ENCODE measurements at places on chromosomes 16 and 17.

DNA sequence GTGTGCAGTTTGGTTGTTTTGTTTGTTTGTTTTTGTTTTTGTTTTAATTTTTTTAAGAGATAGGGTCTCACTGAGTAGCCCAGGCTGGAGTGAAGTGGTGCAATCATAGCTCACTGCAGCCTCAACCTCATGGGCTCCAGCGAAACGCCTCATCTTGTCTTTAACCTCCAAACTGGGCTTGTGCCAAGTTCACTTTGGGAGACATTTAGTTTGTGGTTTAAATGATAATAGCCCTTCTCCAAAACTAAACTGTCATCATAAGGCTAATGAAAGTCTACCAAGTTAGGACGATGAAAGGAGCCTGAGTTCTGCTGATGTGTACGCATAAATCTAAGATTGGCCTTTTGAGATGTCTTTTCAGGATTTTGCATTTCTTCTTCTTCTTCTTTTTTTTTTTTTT is 6.5 kb upstream of the CARD14 start:
- no peaks in the 10 kb centered on the region for H3K36me3 ChIP-seq
- H3K4me3 ChIP-seq, result no peak overlapping the region
- DNase-seq, result no peak
- no peaks in the 10 kb centered on the region for H3K4me1 ChIP-seq
- no peaks in the 10 kb centered on the region for H3K27me3 ChIP-seq

DNA sequence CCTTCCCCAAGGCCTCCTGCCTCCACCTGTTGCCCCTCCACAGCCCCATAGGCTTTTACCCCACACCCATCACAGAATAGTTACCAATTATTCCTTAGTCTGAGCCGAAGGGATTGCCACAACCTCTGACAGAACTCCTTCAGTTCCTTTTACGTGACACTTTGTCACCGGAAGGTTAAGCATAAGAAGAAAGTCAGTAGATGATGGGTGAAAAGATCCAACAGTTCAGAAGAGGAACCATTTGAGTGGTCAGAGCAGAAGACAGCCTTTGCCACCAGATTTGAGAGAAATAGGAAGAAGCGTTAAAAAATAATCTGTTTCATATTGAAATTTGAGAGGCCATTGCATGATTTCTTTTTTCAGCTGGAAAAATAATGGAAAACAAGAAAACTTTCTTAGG is 1.2 kb downstream of the SRR start:
- peaks cover 20% of the 10 kb centered on the region for H3K4me1 ChIP-seq
- no peak overlapping the region for H3K27ac ChIP-seq
- no peaks in the 10 kb centered on the region for H3K27me3 ChIP-seq
- H3K4me3 ChIP-seq, result no peak overlapping the region
- H3K36me3 ChIP-seq, result peaks cover 6% of the 10 kb centered on the region
- DNase-seq, result no peak

- H3K4me3 ChIP-seq, result no peak overlapping the region
- H3K36me3 ChIP-seq, result no peaks in the 10 kb centered on the region
- H3K27me3 ChIP-seq, result no peaks in the 10 kb centered on the region
- DNase-seq, result no peak
These were observed 29.8 kb upstream of the EIF1 start for GRCh38 chr17:41658846-41659245.

DNA sequence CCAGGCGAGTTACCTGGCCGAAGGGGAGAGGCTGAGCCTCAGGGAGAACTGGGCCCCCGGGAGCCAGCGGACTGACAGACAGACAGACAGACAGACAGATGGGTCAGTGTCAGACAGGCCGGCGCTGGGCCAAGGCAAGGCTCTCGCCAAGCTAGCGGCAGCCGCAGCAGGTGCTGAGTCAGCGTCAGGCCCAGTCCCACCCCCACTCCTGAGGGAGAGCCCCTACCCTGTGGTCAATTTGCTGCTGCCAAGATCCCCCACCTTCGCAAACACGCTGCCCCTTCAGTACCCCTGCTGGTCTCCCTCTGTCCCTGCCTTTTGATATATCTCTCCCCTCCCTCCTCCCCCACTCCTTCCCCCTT is 1.5 kb downstream of the FGF11 start:
- DNase-seq, result no peak
- peaks cover 62% of the 10 kb centered on the region for H3K4me1 ChIP-seq
- no peak overlapping the region for H3K4me3 ChIP-seq

GRCh38 chr17:32855620-32856019 is 21.3 kb downstream of the MYO1D start:
- H3K27ac ChIP-seq, result no peak overlapping the region
- DNase-seq, result no peak
- H3K36me3 ChIP-seq, result no peaks in the 10 kb centered on the region
- peaks cover 2% of the 10 kb centered on the region for H3K27me3 ChIP-seq
- H3K4me1 ChIP-seq, result no peaks in the 10 kb centered on the region

DNA sequence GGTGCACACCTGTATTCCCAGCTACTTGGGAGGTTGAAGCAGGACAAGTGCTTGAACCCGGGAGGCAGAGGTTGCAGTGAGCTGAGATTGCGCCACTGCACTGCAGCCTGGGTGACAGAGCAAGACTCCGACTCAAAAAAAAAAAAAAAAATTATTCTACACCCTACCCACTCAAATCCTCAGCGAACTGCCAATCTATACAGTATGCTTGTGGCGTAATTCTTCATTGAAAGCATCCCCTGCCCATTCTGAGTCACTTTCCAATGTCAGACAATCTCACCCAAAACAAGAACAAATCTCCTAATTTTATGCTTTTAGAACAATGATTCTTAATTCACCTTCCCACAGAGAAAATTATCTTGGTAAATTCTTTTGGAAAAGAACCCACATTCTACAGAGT is 12.0 kb downstream of the AMFR start:
- peaks cover 41% of the 10 kb centered on the region for H3K36me3 ChIP-seq
- no peaks in the 10 kb centered on the region for H3K27me3 ChIP-seq
- no peak for DNase-seq
- H3K4me1 ChIP-seq, result no peaks in the 10 kb centered on the region
- no peak overlapping the region for H3K4me3 ChIP-seq
- no peak overlapping the region for H3K27ac ChIP-seq

DNA sequence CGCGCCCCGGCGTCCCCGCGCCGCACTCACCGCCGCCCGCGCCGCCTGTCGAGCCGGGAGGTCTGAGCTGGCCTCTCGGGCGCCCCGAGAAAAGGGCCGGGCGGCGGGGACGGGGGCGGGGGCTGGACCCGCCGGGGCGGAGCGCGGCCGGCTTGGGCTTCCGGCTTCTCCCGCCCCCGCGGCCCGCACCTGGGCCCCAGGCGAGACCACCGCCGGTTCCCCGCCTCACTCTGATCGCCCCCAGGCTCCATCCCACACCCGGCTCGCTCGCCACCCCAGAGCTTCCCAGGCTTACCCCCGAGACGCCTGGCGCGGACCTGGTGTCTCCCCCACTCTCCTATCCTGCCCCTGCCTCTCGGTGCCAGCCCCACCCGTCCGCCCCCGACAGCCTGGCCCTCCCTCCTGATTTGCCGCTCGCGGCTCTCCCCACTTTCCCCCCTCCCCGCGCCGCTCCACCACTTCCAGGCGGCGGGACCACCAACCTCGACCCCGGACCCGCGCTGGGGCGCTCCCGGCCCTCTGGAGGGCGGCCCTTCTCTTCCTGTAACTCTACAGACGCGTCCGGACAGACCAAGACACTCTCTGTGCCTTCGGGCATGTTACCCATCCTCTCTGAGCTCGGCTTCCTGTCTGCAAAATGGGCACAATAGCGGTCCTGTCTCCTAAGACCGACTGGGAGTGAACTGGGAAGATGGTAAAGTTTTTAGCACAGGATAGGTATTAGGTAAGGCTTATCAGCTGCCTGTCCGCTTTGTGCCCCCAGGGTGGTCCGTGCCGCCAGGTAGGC is at the start of gene LITAF:
LITAF (minus strand) TSS at position 64 of the 787 bp plus-strand sequence. CDS start 30,189 bp downstream, outside the sequence.
- H3K27ac ChIP-seq, result peak within 1 kb of the TSS; percentile 76
- H3K4me3 ChIP-seq, result peak within 1 kb of the TSS; percentile 96
- peaks cover 43% of the 10 kb centered on the region for H3K4me1 ChIP-seq
- no peaks in the 10 kb centered on the region for H3K27me3 ChIP-seq

- no peaks in the 10 kb centered on the region for H3K36me3 ChIP-seq
- H3K27ac ChIP-seq, result no peak overlapping the region
These were observed 46.7 kb upstream of the TBX2 start for GRCh38 chr17:61352781-61353491.

DNA sequence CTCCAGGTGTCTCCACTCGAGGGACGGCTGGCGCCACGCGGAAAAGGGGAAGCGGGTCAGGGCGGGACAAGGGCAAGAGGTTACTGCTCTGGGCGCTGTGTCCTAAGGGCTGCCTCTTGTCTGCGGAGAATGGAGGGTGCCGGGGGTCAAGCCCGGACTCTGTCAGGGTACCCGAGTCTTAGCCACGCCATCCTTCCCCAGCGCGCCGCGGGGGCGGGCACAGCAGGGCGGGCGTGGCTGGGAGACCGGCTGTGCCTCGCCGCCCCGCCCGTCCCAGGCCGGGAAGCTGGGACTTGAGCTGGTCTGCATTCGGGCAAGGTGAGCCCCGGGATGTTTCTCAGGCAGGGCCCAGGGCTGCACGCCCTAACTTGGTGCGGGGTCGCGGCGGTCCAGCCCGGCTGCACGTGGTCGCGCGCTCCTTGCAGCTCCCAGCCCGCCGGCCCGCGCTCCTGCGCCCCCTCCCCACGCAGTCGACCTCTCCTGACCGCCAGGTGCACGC is 6.2 kb upstream of the ACTG1 start:
- no peak overlapping the region for H3K4me3 ChIP-seq
- H3K36me3 ChIP-seq, result no peaks in the 10 kb centered on the region
- H3K4me1 ChIP-seq, result peaks cover 49% of the 10 kb centered on the region
- H3K27ac ChIP-seq, result no peak overlapping the region

DNA sequence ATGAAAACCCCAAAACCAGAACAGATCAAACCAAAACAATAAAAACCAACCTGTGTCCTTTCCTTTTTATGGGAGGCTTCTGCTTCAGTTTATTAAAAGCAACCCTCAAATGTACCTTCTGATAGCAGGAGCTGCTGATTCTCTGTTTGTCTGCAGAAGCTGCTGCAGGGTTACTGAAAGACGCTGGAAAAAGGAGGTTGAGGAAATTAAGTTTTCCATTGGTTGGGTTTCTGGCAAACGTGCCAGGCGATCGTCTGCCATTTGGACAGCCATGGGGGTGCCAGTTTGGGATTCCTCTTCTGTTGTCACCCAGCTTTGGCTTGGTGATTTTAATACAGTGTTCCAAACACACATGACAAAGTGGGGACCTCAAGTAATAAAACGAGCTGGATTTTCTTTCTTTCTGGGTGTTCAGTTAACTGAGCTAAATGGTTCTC is 185.4 kb upstream of the ZFHX3 start:
- no peak for DNase-seq
- H3K4me1 ChIP-seq, result no peaks in the 10 kb centered on the region
- no peak overlapping the region for H3K4me3 ChIP-seq
- no peak overlapping the region for H3K27ac ChIP-seq
- H3K36me3 ChIP-seq, result no peaks in the 10 kb centered on the region
- H3K27me3 ChIP-seq, result no peaks in the 10 kb centered on the region

- no peaks in the 10 kb centered on the region for H3K27me3 ChIP-seq
- no peaks in the 10 kb centered on the region for H3K36me3 ChIP-seq
- no peaks in the 10 kb centered on the region for H3K4me1 ChIP-seq
- H3K27ac ChIP-seq, result no peak overlapping the region
- DNase-seq, result no peak
- no peak overlapping the region for H3K4me3 ChIP-seq
These were observed 334.9 kb downstream of the WWOX start for GRCh38 chr16:78434401-78434800.
